ENCODE measurements at places on chromosomes 7 and 10.

- H3K36me3 ChIP-seq, result no peaks in the 10 kb centered on the region
- H3K27ac ChIP-seq, result no peak overlapping the region
- no peak for DNase-seq
- H3K27me3 ChIP-seq, result peaks cover 48% of the 10 kb centered on the region
- H3K4me1 ChIP-seq, result peaks cover 12% of the 10 kb centered on the region
Observed at GRCh38 chr10:101065481-101066145, 3.8 kb downstream of the KAZALD1 start.

- no peaks in the 10 kb centered on the region for H3K36me3 ChIP-seq
- 0 out of 2 replicates have a peak, but pooled peaks cover 1% of the 10 kb centered on the region for H3K4me1 ChIP-seq
- H3K27ac ChIP-seq, result no peak overlapping the region
- H3K27me3 ChIP-seq, result no peaks in the 10 kb centered on the region
Observed at GRCh38 chr7:73893342-73894101, 32.6 kb downstream of the TMEM270 start.

GRCh38 chr7:82472966-82473365 lies 29.4 kb upstream of the CACNA2D1 start:
- no peaks in the 10 kb centered on the region for H3K36me3 ChIP-seq

- no peak overlapping the region for H3K4me3 ChIP-seq
- H3K27ac ChIP-seq, result no peak overlapping the region
- H3K4me1 ChIP-seq, result 0 out of 2 replicates have a peak, but pooled peaks cover 1% of the 10 kb centered on the region
- peaks cover 10% of the 10 kb centered on the region for H3K36me3 ChIP-seq
- H3K27me3 ChIP-seq, result no peaks in the 10 kb centered on the region
Observed at GRCh38 chr7:138919216-138919615, 62.0 kb downstream of the KIAA1549 start.

GRCh38 chr10:69715156-69715898 lies 85.3 kb downstream of the FAM241B start:
- no peak overlapping the region for H3K27ac ChIP-seq
- no peaks in the 10 kb centered on the region for H3K4me1 ChIP-seq
- H3K27me3 ChIP-seq, result no peaks in the 10 kb centered on the region
- no peak for DNase-seq

DNA sequence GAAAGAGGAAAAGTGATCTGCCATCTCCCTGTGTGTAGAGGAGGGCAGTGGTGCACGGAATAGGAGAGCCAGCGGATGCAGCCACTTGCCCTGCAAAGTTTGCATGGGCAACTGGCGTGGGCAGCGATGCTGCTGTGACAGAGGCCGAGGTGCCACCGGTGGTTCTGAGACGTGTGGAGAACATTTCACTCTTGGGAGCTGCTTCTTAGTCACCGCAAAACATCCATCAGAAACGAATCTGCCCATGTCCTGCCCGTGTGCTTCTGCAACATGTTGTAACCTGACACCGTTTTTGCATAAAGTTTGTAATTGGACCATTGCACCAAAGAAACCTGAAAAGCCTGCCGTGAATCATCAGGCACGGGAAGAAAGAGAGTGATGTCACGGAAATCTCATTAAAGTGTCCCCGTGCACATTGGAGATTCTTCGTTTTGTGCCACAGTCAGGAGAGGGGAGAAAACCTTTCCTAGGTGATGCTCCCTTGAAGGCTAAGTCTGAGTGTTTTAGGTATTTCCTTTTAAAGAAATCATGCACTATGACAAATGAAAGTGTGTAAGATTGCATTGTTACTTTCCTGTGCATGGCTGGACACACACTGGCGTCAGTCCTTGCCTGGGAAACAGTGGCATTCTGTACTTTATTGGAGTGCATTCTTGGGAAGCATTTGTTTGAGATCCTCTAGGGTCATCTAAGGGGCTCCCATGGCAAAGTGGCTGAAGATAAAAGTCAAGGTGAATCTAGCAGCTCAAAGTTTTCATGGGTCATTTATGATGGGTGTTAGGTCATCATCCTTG lies 302.6 kb downstream of the KLF6 start:
- H3K4me1 ChIP-seq, result no peaks in the 10 kb centered on the region
- H3K27me3 ChIP-seq, result no peaks in the 10 kb centered on the region
- no peak overlapping the region for H3K4me3 ChIP-seq
- no peak overlapping the region for H3K27ac ChIP-seq
- H3K36me3 ChIP-seq, result no peaks in the 10 kb centered on the region
- DNase-seq, result no peak

- H3K4me1 ChIP-seq, result no peaks in the 10 kb centered on the region
- no peaks in the 10 kb centered on the region for H3K27me3 ChIP-seq
- H3K36me3 ChIP-seq, result no peaks in the 10 kb centered on the region
- DNase-seq, result no peak
- no peak overlapping the region for H3K4me3 ChIP-seq
Observed at GRCh38 chr10:29886299-29886698, 173.1 kb downstream of the JCAD start.

- H3K4me3 ChIP-seq, result no peak overlapping the region
- H3K4me1 ChIP-seq, result no peaks in the 10 kb centered on the region
- H3K36me3 ChIP-seq, result no peaks in the 10 kb centered on the region
- DNase-seq, result no peak
- no peaks in the 10 kb centered on the region for H3K27me3 ChIP-seq
Observed at GRCh38 chr7:51262796-51263531, 53.6 kb downstream of the COBL start.

DNA sequence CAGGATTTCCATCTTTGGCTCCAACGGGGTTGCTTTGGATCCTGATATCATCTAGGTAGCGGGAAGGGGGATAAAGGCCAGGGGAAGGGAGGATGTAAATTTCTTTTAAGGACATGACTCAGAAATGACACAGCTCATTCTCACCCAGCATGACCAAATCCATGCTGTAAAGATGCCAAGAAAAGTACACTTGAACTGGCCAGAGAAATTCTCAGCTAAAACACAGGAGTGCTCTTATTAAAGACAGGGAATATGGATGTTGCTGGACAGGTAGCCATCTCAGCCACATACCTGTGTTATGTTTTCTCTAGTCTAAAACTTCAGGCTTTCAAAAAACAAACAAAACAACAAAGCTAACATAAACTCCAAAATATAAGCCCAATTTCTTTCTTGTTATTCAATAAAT lies 68.3 kb downstream of the NAMPT start:
- H3K4me3 ChIP-seq, result no peak overlapping the region
- DNase-seq, result no peak
- H3K27ac ChIP-seq, result no peak overlapping the region
- H3K36me3 ChIP-seq, result no peaks in the 10 kb centered on the region
- no peaks in the 10 kb centered on the region for H3K4me1 ChIP-seq

- H3K27ac ChIP-seq, result no peak overlapping the region
- H3K36me3 ChIP-seq, result no peaks in the 10 kb centered on the region
- no peak for DNase-seq
- H3K4me1 ChIP-seq, result no peaks in the 10 kb centered on the region
- no peaks in the 10 kb centered on the region for H3K27me3 ChIP-seq
Observed at GRCh38 chr10:44267007-44267406, 117.9 kb downstream of the CXCL12 start.

- no peak for DNase-seq
- H3K4me3 ChIP-seq, result no peak overlapping the region
- H3K27ac ChIP-seq, result no peak overlapping the region
- H3K27me3 ChIP-seq, result no peaks in the 10 kb centered on the region
- H3K36me3 ChIP-seq, result no peaks in the 10 kb centered on the region
- no peaks in the 10 kb centered on the region for H3K4me1 ChIP-seq
Observed at GRCh38 chr10:19451937-19452336, 364.3 kb upstream of the PLXDC2 start.

DNA sequence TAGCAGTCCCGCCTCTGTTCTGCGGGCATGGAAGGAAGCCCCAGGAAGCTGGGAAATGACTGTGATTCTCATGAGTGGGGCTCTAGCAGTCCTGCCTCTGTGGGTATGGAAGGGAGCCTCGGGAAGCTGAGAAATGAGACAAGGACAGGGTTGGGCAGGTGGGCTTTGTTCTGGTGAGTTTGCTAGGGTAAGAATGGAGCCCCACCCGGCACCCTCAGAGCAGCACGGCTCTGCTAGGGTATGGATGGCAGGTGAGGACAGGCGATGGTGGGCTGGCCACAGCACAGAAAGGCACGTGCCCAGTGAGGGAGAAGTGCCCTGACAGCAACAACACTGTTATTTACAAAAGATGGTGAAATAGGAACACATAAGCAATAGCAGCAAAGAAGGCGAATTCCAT lies 39.6 kb downstream of the SVIL start:
- no peak for DNase-seq
- no peaks in the 10 kb centered on the region for H3K36me3 ChIP-seq
- H3K27ac ChIP-seq, result no peak overlapping the region
- H3K27me3 ChIP-seq, result no peaks in the 10 kb centered on the region
- H3K4me3 ChIP-seq, result no peak overlapping the region

GRCh38 chr7:128854396-128854795 lies 8.3 kb upstream of the ATP6V1F start:
- H3K4me1 ChIP-seq, result no peaks in the 10 kb centered on the region
- H3K4me3 ChIP-seq, result no peak overlapping the region

- no peak for DNase-seq
- no peaks in the 10 kb centered on the region for H3K36me3 ChIP-seq
- H3K4me1 ChIP-seq, result no peaks in the 10 kb centered on the region
- H3K27me3 ChIP-seq, result peaks cover 33% of the 10 kb centered on the region
- no peak overlapping the region for H3K27ac ChIP-seq
Observed at GRCh38 chr7:8443576-8444467, 10.4 kb downstream of the NXPH1 start.

- peaks cover 2% of the 10 kb centered on the region for H3K27me3 ChIP-seq
- no peaks in the 10 kb centered on the region for H3K36me3 ChIP-seq
- peak within 1 kb of the TSS; percentile 48 for H3K4me3 ChIP-seq
- DNase-seq, result no peak
Observed at GRCh38 chr10:17228091-17229015, at the start of gene VIM. VIM (plus strand) TSS chr10:17228241; CDS start chr10:17229423, 1,182 bp downstream.

DNA sequence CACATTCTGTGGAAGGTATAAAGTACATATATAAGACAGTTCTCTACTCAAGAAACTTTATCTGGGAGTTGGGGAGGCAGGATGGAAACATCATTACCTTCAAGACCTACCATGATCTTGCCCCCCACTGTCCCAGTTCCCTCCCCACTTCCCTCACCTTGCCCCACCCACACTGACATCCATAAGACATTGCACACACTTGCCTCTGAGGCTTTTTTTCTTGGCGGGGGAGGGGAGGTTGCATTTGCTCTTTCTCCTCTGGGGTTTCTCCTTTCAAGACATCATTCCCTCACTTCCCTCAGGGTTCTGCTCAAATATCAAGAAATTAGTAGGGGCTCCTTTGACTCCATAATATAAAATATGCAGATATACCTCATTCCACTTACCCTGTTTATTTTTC lies 276.0 kb downstream of the ARL4A start:
- no peak for DNase-seq
- no peak overlapping the region for H3K27ac ChIP-seq
- no peaks in the 10 kb centered on the region for H3K27me3 ChIP-seq
- no peaks in the 10 kb centered on the region for H3K36me3 ChIP-seq

GRCh38 chr7:28093623-28094232 lies 86.9 kb downstream of the JAZF1 start:
- DNase-seq, result peak; percentile 76
- H3K27ac ChIP-seq, result no peak overlapping the region
- H3K4me1 ChIP-seq, result no peaks in the 10 kb centered on the region

- no peaks in the 10 kb centered on the region for H3K27me3 ChIP-seq
- no peak overlapping the region for H3K4me3 ChIP-seq
- no peak for DNase-seq
- no peaks in the 10 kb centered on the region for H3K4me1 ChIP-seq
- H3K27ac ChIP-seq, result no peak overlapping the region
Observed at GRCh38 chr7:41867639-41868280, 164.9 kb upstream of the INHBA start.

GRCh38 chr10:112815269-112816032 lies 134.6 kb upstream of the TCF7L2 start:
- no peaks in the 10 kb centered on the region for H3K36me3 ChIP-seq
- DNase-seq, result no peak
- H3K27me3 ChIP-seq, result no peaks in the 10 kb centered on the region
- H3K4me1 ChIP-seq, result peaks cover 12% of the 10 kb centered on the region

DNA sequence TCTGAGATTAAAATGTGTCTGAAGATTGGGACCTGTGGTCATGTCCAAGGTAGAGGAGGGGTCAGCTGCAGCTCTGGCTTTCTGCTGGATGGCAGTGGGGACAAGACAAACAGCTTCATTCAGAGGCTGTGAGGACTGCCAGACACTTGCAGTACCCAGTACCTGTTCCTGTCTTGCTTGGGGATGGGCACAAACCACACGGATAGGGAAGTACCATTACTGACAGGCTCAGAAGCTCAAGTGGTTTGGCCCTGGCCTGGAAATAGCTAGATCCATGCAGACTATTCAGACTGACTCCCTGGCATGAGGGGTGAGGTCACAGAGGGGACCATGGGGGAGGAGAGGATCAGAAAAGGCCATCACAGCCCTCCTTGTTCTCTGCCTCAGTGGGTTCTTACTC lies 56.0 kb upstream of the COMTD1 start:
- H3K27ac ChIP-seq, result no peak overlapping the region
- no peaks in the 10 kb centered on the region for H3K4me1 ChIP-seq
- no peak overlapping the region for H3K4me3 ChIP-seq
- DNase-seq, result no peak
- peaks cover 15% of the 10 kb centered on the region for H3K27me3 ChIP-seq

Measured in iPS DF 6.9 (cell line).